EH (cell line): ENCODE measurements at places on chromosomes 7 and 10.

GRCh38 chr10:80187465-80188409 is 17.6 kb downstream of the ANXA11 start:
- no peak for DNase-seq

GRCh38 chr10:8037941-8038894 is 16.3 kb upstream of the GATA3 start:
- DNase-seq: no peak

DNA sequence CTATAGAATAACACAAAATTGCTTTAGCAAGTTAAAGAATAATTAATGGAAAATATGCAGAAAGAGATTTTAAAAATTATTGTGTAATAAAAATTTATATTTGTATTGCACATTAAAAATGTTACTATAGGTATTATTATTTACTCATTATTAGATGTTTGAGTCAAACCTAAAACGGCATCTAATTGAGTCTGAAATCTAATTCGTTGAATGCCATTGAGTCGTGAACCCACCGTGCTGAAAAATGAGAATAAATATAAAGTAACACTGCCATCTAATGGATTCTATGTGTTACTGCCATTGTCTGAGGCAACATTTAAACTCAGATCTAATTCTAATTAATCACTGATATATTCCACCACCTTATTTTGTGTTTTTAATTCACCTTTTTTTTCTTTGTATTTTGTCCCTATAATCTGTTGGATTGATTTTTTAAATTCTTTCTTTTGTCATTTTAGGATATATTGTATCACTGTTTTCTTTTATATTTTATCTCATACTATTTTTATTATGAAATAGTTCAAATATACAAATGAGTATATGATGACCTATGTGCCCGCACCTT is 62.2 kb downstream of the SAMD9 start:
- peak; percentile 59 for DNase-seq

- no peak for DNase-seq
Measured at GRCh38 chr10:108684431-108684830, 1238.9 kb downstream of the XPNPEP1 start.

- peak; percentile 83 for DNase-seq
Measured at GRCh38 chr7:73885975-73886798, 25.2 kb downstream of the TMEM270 start.

DNA sequence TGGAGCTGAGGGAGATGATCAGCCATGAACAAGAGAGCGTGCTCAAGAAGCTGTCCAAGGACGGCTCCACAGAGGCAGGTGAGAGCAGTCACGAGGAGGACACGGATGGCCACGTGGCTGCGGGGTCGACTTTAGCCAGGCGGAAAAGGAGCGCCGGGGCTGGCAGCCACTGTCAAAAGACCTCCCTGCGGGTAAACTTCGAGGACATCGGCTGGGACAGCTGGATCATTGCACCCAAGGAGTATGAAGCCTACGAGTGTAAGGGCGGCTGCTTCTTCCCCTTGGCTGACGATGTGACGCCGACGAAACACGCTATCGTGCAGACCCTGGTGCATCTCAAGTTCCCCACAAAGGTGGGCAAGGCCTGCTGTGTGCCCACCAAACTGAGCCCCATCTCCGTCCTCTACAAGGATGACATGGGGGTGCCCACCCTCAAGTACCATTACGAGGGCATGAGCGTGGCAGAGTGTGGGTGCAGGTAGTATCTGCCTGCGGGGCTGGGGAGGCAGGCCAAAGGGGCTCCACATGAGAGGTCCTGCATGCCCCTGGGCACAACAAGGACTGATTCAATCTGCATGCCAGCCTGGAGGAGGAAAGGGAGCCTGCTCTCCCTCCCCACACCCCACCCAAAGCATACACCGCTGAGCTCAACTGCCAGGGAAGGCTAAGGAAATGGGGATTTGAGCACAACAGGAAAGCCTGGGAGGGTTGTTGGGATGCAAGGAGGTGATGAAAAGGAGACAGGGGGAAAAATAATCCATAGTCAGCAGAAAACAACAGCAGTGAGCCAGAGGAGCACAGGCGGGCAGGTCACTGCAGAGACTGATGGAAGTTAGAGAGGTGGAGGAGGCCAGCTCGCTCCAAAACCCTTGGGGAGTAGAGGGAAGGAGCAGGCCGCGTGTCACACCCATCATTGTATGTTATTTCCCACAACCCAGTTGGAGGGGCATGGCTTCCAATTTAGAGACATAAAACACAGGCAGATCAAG is 3.3 kb downstream of the GDF2 start:
- DNase-seq: no peak

DNA sequence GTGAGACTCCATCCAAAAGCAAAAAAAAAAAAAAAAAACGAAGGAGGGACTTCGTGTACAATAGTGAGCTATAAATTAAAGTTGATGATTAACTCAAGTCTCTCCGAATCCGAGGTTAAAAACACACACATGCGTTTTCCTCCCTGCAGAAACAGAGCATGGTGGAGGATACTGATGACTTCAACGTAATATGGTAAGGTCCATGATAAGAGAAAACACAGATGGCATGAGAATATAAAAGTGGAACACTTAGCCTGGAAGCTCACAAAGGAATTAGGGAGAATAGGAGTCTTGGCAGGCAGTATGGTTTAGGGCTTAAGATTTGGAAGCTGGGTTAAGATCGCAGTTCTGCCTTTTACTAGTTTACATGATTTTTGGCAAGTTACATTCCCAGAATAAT is 20.1 kb upstream of the GSTK1 start:
- no peak for DNase-seq

DNA sequence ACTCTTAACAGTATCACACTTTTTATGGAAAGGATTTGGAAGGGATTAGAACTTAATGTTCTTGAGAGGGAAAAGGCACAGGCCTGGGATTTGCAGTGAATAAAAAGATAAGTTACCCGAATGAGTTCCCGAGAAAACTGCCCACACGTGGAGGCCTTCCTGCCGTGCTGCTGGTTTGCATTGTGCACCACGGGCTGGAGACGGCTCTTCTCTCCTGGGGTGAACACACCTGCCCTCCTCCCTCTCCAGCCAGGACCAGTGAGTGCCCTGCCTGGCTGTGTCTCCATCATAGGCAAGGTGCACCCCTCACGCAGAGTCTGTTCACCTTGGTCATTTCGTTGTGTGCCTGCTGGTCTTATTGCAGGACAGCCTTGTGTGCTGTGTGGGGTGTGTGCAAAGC is 336.3 kb upstream of the SHH start:
- DNase-seq: no peak

DNA sequence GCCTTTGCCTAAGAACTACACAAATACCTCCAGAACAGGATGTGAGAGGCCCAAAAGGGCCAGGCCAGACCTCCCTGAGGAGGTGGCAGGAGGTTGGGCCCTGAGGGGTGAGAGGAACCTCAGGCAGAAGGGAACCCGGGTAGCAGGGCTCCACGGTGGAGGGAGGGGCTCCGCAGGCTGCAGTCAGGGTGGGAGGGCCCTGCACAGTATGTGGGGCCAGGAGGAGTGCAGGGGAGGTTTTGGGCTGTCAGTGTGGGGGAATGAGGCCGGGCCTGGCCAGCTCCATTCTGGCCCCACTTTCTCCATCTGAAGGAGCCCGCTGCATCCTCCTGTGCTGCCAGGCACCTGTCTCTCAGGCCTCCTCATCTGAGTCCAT is 25.9 kb downstream of the DNAJB12 start:
- no peak for DNase-seq

GRCh38 chr10:101660256-101660655 is 34.7 kb downstream of the FBXW4 start:
- DNase-seq: no peak

DNA sequence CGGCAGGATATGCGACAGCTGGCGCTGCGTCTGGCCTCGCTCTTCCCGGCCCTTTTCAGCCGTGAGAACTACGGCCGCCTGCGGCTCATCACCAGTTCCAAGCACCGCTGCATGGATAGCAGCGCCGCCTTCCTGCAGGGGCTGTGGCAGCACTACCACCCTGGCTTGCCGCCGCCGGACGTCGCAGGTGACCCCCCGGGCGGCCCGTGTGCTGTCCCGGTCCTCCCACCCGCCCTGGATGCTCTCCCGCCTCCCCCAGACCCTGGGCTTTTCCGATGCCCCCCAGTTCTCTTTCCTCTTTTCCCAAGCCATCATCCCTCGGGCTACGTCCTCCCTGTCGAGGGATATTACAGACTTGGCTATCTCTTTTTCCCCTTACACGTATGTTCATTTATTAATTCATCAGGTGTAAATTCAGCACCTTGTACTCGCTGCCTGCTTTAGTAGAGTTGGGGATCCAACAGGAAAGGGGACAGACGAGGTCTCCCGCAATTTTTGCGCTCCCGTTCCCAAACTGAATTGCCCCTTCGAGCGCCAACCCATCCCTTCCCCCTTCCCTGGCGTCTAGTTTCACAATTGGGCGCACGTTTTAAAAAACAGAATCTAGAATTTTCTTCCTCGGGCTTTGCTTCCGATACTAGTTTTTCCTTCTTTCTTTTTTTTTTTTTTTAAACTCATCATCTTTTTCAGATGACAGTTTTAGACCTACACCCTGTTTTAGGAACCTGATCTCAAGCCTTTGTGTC is 846 bp downstream of the MINPP1 start:
- peak; percentile 64 for DNase-seq

DNA sequence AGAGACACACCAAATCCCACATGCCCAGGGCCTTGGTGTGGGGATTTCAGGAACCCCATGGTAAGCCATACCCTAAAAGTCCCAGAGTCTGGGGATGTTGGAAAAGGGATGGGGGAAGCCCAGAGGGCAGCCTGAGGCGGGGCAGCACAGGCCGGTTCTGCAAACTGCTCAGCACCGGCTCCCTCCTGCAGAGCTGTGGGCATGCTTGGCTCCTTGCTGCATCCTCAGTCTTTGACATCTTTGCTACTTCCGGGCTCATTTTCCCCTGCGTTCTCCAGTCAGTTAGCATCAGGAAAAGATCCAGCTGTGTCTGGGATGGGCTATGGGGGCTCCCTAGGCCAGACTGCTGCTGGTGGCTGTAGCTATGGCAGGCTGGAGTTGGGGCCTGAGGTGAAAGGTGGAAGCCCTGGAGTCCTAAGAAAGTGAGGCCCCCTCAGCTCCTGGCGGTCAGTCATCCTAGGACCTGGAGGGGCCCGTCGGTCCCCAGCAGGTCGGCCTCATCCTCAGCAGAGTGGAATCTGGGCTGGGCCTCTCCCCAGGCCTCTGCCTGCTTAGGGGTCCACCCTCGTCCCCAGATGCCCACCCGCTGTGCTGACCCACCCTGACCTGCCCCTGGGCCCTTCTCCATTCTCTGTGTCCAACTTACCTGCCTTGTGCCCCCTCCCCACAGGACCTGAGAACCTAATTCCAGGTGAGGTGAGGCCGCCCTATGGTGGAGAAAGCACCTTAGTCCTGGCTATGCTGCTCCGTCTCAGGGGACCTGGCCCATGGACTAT is 9.3 kb downstream of the TBATA start:
- DNase-seq: no peak

GRCh38 chr7:15167912-15168311 is 265.4 kb upstream of the DGKB start:
- no peak for DNase-seq

DNA sequence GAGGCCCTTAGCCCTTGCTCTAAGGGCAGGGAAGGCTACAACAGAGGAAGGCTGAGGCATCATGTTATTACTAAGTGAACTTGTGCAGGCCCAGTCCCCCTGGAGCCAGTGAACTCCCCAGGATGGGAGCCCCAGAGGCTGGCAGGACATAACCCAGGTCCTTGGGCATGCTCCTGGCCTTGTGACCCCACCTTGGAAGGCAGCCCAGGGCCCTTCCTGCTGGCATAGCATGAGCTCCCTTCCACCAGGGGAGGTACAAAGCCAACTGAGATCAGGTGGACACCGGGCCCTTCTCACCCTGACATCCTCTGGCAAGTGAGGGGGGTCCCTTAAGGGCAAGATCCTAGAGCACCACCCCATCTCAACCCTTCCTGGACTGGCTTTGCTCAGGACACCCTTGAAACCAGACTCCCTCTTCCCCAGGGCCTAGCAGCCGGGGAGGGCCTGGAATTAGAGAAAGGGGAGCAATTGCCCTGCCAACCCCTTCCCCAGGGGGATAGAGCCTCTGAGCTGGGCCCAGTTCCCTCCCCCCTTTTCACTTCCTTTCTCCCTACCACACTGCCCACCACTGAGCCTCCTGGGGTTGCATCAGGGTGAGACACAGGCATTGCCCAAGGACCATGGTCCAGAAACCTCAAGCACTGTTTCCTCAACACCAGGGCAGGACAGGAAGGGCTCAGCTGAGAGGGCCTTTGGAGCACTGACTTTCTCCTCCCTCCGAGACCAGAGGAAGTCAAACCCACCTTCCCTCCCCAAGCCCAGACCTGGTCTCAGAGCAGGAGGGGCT is 1.8 kb upstream of the VSIR start:
- DNase-seq: no peak

DNA sequence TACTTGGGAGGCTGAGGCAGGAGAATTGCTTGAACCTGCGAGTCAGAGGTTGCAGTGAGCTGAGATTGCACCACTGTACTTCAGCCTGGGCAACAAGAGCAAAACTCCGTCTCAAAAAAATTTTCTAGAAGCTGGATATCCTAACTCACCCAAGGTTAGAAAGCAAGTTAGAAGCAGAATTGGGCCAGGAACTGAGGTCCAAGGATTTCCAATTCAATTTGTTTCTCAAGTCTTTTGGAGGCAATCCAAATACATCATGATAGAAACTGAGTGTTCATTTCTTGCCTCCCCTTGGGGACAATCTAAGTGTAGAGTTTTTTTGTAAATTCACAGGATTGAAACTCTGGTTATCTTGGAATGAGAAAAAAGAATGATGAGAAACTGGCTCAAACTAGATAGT is 45.5 kb downstream of the LAMB1 start:
- DNase-seq: no peak

DNA sequence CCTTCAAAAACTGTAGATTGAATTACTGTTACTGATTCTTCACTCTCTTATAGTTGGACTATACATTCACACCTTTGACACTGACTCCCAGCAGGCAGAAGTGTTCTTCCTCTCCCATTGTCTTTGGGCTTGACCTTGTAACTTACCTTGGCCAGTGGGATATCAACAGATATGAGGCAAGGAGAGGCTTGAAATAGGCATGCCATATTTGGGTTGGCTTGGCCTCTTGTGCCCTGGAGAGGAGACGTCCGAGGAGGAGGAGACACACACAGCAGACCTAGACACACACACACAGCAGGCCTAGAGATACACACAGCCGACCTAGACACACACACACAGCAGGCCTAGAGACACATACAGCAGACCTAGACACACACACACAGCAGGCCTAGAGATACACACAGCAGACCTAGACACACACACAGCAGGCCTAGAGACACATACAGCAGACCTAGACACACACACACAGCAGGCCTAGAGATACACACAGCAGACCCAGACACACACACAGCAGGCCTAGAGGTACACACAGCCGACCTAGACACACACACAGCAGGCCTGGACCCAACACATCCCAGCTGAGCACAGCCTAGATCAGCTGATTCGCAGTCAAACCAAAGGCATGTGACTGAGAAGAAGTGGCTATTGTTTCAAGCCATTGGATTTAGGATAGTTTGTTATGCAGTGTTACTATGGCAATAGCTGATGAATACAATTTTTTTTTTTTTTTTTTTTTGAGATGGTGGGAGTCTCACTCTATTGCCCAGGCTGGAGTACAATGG is 12.5 kb upstream of the GNA12 start:
- no peak for DNase-seq
